ENCODE measurements at places on chromosomes 12 and 14. TPM values are rescaled to one million over a fixed set of nuclear protein-coding genes. Genes with fewer than 3 reads are reported as not detected.

- no peak for DNase-seq
Measured at GRCh38 chr12:87943762-87944161, 85.4 kb downstream of the C12orf50 start.

DNA sequence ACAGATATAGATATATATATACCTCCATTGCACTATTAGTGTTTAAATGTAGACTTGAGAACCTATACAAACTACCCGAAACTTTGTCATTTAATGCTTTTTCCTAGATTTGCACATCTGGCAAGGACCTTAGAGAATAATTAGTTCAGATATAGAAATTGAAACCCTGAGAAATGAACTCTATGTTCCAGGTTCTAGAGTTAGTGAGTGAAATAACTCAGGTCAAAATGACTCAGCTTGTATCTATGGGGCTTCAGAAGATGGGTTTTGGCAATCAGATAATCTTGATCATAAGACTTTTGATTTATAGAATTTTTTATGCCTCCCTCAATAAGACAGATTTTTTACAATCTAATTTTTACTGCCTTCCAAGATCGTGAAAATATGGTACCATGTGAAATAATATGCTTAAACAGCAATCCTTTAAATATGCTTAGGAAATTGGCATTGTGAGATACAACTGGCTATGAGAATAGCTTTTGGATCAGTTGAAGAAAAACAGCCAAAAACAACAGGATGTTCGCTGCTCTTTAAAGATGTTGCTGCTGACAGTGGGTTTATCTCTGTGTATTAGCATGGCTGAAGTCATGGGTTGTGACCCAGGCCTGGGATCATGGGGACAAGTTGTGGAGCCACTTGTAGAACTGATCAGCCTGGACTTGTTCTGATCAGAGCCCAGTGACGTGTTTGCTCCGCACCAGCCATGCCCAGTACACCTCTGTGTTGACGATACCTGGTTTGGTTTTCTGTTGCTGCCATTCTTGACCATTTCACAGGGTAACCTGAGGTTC, 63.6 kb downstream of the TTLL5 start:
- no peak for DNase-seq

- DNase-seq, result no peak
Measured at GRCh38 chr12:3145033-3145432, 67.9 kb downstream of the TSPAN9 start.

GRCh38 chr12:8590842-8591545, 21.7 kb downstream of the AICDA start:
- DNase-seq, result peak; percentile 31

DNA sequence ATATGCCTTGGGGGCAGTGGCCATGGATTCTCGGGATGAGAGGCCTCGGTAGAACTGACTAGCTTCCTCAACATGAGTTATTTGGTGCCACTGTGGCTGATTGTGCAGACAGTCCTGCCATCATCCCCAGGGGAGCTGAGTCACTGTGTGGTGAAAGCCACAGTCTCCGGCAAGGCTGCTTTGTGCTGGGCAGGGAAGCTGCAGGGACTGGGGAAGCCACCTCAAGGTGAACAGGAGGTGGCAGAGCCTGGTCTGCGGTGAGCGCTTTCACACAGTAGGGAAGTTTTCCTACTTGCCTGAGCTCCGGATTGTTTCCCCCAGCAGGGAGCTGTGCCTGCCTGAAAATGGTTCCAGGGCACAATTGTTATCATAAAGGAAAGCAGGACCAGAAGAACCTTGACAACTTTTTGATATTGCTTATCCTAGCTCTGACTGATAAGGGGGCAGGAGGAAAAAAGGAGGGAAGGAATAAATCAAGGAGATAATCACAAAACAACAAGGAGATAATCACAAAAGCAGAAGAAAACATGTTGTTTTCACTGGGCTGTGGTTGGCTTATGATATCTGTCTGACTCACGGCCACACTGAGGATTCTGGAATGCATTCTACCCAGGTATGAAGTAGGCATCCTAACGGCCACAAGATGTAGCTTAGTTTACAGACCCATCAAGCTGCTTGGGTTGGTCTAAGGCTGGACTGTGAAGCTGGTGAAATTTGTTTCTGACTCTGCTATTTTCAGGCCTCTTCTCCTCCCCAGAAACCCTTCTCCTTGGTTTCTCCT, 32.2 kb upstream of the GNG2 start:
- DNase-seq, result no peak

- no peak for DNase-seq
Measured at GRCh38 chr12:104672501-104673265, 215.9 kb downstream of the CHST11 start.

DNA sequence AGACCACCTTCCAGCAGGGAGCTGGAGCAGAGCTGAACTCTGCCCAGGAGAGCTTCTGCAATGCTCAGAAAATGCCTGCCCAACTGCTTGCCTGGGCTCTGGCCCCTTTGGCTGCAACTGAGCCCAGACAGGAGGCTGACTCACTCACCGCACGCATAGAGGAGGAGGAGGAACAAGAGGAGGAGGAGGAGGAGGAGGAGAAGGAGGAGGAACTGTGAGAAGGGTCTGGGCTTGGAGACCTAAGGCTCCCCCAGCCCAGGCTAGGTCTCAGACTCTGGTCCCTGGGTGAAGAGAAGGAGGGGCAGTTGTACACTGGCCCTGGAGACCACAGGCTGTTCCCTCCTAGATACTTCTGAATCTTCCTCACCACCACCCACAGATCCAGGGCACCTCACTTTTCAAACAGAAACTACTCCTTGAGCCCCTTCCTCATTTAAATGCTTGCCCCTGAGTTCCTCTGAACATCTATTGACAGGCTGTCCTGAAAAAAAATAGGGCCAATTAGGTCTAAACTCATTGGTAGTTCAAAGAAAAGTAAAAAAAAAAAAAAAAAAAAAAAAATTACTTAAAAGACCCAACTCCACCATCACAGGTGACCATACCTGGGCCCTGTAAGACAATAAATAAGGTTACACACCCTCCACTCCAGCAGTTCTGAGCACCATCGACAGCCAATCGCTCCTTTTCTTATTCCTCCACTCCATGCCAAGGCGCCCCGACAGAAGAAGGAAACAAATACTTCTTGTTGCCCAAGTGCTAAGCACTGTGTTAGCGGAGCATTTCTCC, 674 bp downstream of the VDR start:
- DNase-seq, result no peak

DNA sequence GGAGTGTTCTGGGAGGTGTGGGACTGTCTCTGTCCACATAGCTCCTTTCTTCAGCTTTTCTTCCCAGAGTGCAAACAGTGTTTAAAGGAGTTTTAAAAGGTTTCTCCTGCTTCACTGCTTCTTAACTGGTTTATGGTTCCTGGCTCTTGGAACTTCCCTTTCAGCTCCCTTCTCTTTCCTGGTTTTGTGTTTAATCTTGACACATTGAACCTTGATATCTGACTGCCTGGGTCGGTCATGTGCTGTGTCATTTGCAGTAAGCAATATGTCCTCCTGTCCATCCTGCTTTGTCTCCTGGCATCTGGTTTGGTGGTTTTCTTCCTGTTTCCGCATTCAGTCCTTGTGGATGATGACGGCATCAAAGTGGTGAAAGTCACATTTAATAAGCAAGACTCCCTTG, 2.2 kb downstream of the TMEM106C start:
- no peak for DNase-seq

DNA sequence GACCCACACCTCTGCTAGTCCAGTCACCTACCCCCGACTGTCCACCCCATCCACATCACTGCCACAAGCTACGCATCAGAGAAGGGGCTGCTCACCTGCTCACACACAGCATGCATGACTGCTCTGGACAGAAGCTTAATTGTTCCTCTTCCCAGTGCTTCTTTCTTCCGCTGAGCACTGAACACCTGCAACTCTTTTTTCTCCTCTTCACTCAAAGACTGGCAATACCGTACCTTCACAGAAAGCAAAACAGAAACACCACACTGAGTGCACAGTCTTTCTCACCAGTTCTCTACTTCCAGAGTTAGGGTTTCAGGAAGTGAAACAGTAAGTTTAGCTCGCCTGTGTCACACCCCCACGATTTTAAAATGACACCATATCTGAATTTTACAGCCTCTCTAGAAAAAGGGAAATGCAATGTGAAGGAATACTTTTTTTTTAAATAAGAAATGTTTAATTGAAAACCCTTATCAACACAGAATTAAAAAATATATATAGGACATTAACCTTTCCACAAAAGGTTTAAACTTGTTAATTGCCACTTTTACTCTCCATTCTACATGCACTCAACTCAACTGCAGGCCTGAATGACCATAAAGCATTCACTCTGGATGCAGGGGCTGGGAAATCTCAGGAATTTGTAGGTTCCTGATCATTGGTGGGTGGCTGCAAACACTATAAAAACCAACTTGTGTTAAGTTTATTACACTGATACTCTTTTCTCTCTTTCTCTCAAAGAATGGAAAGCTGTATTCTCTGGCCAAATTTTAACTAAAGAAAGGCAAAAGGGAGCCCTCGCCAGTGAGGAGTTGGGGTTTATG, 120.0 kb downstream of the PRICKLE1 start:
- DNase-seq, result peak; percentile 43

DNA sequence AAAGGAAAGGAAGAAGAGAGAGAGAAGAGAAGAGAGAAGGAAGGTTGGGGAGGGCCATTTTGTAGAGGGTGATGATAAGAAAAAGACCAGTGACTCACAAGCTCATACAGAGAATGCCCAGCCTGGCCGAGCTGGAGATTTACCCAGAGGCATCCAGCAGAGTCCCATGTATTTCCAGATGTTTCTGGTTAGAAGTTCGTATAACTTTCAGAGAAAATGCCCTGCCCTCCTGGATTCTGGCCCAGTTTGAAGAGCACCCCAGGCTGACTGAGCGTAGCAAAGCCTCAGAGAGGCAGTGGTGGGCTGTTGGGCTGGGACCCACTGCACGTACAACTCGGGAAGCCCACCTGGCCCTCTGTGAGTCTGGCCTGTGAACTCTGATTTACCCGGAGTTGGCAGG, 221.8 kb downstream of the SLC41A2 start:
- no peak for DNase-seq

DNA sequence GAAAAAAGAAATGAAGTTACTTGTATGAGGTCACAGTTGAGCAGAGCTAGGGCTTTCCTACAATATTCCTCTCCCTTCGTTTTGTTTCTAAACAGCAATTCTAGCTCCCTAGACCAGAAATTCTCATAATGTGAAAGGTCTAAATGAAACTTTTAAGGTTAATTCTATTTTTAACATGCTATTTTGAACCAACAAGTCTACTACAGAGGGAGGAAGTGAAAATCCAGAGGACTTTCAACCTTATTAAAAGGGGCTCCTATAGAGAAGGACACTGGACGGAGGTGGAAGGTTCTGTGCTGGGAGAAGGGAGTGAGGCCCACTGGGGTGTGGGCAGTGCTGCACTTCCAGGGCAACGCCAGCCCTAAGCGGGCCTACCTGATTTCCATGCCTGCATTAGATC, 13.4 kb downstream of the GSG1 start:
- DNase-seq, result no peak

DNA sequence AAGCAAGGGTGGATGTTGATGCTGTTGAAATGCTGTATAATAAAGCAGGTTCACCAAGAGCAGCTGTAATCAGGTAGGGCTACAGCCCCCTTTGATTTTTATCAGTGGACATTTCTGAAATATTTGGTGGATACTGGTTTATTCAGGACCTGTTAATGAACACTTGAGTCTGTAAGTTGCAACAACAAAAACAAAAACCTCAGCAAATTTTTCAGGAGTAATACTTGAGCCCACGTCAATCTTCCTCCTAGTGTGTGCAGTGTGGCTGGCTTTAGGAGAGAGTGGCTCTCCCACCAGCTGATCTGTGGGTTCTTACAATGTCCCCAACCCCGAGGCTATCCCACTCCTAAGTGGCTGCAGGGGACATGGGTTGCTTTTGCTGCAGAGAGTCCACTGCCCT, 347.8 kb downstream of the GLT1D1 start:
- no peak for DNase-seq

GRCh38 chr12:68675101-68675842, 11.5 kb upstream of the NUP107 start:
- DNase-seq, result peak; percentile 44

DNA sequence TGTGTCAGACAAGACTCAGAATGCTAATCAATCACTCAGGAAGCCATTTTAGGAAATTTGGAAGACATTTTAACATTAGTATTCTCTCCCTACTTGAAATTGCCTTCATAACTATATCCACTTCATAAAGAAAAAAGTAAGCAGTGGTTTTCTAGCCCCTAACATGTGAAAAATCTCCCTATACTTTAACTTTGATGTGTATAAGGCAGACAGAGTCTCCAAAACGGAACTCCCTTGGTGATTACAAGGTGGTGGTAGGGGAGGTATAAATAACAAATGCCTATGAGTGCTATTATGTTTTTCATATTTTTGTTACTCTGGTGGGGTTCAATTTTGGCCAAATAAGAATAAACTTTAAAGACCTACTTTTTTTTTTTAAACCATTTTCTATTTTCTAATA, 300.3 kb downstream of the BTG1 start:
- no peak for DNase-seq

The ALX1 gene
- not detected for total RNA-seq

The PPP1R3E gene
- total RNA-seq, result 10.2 TPM

The OASL gene
- 4.6 TPM for total RNA-seq

The TRIM9 gene
- total RNA-seq, result 3.2 TPM

The ACVRL1 gene
- total RNA-seq, result under 0.01 TPM

The B3GNT4 gene
- total RNA-seq, result 0.27 TPM

The ZNF891 gene
- total RNA-seq, result 1.3 TPM

The COX8C gene
- not detected for total RNA-seq
